Hypothalamus (tissue), 51 donors: ENCODE measurements at places on chromosomes 12 and 14.

GRCh38 chr14:76073717-76074116 lies 78.0 kb upstream of the GPATCH2L start:
- no peak for DNase-seq

DNA sequence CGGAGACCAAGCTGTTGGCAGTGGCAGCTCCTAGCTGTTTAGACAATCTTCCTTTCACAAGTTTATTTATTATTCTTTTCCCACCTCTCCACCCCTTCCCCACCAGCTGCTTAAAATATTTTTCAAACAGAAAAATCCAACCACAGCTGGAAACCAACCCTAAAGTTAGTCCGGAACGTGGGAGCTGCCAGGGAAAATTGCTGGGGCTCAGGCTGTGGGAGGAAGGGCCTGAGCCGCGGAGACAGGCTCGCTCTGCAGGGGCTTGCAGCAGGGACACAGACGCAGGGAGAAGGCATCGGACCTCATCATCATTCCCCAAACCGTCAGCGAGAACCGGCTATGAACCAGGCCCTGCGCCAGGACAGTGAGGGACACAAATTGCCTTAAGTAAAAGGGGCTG lies 16.1 kb upstream of the TMEM106C start:
- DNase-seq, result no peak

DNA sequence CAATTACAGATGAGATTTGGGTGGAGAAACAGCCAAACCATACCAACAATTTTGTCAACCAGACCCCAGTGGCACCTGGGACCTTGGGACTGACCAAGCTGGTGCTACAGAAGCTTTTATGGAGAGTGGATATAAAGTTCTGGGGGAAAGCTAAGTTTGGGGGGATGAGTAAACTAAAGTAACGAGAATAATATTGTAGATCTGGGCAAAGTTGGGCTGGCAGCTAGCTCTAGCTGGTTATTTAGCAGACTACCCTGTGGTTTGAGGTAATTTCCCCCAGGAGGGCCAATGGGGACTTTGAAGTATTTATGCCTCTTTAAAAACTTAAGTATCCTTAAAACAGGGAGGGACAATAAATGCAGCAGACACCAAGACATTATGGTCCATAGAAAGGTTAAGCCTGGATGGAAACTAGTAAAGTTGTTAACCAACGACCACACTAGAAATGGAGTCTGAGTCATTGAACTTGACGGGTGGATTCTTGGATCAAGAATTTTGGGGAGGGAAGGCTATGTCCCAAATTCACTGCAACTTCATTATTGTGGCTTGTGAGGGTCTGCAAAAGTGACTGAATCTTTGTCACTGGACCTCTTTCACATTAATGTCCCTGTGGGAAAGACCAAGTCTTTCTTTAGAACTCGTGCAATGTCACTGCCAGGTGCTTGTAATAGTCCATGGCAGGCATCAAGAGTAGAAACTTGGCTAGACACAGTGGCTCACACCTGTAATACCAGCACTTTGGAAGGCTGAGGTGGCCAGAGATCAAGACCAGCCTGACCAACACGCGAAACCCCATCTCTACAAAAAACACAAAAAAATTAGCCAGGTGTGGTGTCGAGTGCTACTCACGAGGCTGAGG lies 48.5 kb upstream of the OR5AU1 start:
- DNase-seq, result no peak

- no peak for DNase-seq
Observed at GRCh38 chr14:92747701-92748258, 647 bp downstream of the LGMN start.

- no peak for DNase-seq
Observed at GRCh38 chr14:58635091-58635830, 2.5 kb upstream of the DACT1 start.

DNA sequence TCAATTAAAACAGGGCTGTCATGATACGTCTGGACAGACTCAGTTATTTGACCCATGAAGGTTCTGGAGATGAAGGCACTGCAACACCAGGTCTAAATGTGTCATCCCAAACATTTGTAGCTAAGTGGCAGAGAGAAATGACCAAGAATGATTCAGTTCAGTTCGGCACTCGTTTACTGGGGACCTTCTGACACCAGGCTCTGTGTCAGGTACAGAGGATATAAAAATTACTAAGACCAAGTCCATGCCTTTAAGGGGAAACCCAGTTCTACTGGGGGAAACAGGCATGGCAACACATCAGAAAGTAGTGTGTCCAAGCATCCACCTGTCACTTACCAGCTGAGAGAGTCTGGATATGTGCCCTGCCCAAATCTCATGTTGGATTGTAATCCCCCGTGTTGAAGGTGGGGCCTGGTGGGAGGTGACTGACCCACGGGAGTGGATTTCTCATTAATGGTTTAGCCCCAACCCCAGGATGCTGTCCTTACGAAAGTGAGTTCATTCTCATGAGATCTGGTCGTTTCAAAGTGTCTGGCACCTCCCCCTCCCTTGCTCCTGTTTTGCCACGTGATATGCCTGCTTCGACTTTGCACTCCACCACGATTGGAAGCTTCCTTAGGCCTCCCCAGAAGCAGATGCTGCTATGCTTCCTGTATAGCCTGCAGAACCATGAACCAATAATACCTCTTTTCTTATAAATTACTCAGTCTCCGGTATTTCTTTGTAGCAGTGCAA lies 41.9 kb upstream of the BCL2L14 start:
- DNase-seq, result no peak

GRCh38 chr14:99839696-99840095 lies 46.5 kb downstream of the EML1 start:
- DNase-seq, result no peak

- DNase-seq, result no peak
Observed at GRCh38 chr14:73724696-73725095, 10.5 kb upstream of the PNMA1 start.
